ENCODE measurements at places on chromosomes 4 and X.

GRCh38 chrX:2901367-2902036, 27.6 kb downstream of the ARSD start:
- DNase-seq: no peak

- no peak for DNase-seq
Observed at GRCh38 chr4:15130441-15130840, 128.2 kb downstream of the CPEB2 start.

- no peak for DNase-seq
Observed at GRCh38 chr4:121977251-121978171, 25.7 kb upstream of the TRPC3 start.

DNA sequence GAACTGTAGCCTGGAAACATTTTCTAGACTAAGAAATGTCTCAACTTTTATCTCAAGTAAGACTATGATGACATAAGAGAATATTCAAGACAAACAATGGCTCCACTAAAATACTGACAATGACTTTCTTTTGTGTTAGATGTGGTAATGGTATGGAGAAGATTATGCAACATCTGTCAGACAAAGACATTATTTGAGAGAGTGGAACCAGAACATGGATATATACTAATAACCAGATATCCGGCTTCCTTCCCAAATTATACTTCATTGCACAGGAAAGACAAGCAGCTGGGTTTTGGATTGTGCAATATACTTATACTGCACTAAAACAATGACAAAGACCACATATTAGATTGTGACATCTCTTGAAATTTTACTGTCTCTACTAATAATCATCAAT, 290.8 kb upstream of the GIMD1 start:
- no peak for DNase-seq

- DNase-seq: no peak
Observed at GRCh38 chrX:107766470-107767150, 9.0 kb downstream of the TSC22D3 start.

- DNase-seq: no peak
Observed at GRCh38 chr4:3238721-3239120, 10.2 kb upstream of the MSANTD1 start.

DNA sequence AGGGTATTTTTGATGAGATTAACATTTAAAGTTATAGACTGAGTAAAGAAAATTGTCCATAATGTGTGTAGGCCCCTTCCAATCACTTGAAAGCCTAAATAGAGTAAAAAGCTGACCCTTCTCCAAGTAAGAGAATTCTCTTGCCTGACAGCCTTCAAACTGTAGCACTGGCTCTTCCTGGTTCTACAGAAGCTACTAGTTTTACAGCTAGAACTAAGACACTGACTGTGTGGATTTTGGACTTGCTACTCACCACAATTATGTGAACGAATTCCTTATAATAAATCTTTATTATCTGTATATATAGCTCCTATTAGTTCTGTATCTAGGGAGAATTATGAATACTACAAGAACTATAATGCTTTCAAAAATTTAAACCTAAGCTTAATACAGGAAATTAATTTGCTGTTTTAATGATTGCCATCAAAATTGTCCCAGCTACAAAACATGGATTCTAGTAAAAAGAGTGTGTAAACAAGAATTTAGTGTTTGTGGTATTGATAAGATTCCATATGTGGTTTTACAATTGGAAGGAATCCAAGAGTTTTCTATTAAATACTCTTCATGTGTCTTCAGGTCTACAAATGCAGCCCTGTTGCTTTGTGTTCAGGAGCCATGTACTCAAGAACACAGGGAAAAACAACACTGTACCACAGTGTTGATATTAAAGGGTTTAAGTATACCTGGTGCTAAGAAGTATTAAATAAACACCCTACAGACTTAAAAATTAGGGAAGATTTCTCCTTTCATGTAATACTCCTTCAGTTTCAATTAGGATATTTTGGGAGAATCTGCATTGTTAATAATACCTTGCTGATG, 366.5 kb downstream of the CXXC4 start:
- no peak for DNase-seq

DNA sequence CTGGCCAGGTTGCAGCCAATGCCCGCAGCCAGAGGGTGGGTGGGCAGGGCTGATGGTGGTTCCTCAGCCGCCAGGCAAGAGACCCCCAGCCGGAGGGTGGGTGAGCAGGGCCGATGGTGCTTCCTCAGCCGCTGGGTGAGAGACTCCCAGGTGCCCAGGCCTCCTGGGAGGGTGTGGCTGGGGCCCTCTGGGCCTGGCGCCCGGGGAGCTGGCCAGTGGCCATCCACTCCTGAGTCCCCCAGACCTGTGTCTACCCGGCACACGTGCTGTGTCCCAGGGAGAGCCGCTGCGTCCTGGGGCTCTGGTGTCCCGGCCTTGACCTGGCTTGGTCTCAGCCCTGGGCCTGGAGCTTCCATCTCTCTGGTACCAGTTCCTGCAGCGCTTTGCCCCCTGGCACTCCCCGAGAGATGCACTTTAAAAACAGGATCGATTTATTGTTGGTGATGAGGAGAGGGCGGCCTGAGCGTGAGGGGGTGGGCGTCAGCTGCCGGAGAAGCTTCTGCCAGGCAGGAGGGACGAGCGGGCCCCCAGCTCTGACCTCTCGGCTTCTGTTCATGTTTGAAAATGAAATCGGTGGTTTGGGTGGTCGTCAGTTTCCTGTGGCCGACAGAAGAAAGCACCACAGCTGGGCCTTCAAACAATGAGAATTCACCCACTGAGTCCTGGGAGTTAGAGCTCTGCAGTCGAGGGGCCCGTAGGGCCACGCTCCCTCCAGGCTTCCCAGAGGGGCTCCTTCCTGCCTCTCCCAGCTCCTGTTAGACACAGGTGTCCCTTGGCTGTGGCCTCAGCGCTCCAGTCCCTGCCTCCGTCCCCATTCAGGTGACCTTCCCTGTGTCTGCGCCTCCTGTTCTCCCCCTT, 6.5 kb downstream of the DOK7 start:
- DNase-seq: no peak

DNA sequence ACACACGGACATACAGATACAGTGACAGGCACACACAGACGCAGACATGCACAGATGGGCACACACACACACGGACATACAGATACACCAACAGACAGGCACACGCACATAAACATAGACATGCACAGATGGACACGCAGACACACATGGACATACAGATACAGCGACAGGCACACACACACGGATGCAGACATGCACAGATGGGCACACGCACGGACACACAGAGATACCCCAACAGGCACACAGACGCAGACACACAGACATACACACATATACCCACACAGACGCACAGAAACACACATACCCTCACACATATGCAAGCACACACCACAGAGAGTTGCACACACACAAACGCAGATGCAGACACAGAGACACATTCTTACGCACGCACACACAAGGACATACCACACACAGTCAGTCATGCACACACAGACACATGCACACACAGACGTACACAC, 24.4 kb upstream of the SLC25A6 start:
- no peak for DNase-seq

GRCh38 chr4:171017593-171017992, 795.6 kb upstream of the GALNTL6 start:
- no peak for DNase-seq

GRCh38 chrX:110004731-110005369, 1.9 kb downstream of the TMEM164 start:
- DNase-seq: no peak

DNA sequence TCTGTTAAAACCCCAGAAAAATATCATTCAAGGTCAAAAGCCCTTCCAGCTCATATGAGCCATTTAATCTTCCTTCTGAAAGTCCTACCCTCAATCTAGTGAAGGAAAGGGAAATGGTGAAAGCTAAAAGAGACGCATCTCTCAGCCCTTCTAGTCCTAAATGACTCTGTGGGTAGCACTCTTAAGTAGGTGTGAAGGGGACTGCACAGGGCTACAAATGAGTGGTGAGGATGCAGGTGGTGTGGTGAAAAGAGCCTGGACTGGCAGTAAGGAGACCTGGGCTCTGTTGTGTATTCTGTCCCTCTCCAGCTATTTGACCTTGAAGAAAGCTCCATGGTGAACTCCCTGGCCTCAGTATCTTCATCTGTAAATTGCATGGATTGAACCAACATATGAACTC, 671.8 kb upstream of the DIPK2B start:
- DNase-seq: no peak

- DNase-seq: no peak
Observed at GRCh38 chr4:37475776-37476175, 210.4 kb downstream of the RELL1 start.

GRCh38 chr4:79598801-79599200, 190.8 kb upstream of the GK2 start:
- no peak for DNase-seq

GRCh38 chr4:11470438-11471045, 41.8 kb upstream of the HS3ST1 start:
- no peak for DNase-seq

DNA sequence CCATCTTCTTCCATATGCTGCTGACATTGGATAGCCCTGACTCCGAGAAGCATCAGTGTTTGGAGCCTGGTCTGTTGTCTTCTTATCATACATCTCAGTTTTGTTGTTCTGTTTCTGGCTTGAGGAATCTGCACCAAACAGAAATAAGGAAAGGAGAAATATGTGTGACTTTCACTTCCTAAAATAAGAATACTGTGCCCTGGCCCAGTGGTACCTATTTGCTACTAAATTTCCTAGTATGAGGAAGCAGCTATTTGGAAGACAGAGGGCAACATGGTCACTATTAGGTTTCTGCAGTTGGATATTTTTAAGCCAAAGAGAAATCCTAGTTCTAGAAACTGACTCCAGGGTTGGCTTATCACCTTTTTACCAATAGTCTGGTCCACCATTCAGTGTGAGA, 16.8 kb downstream of the CT47C1 start:
- DNase-seq: no peak

Data from CD4-positive, alpha-beta memory T cell (primary cell).